ENCODE measurements at places on chromosomes 13 and 19.

GRCh38 chr19:56538761-56539263 is at the start of gene ZFP28:
TSS of gene ZFP28 (plus strand) at chr19:56538948. CDS start at chr19:56539019, 71 bp downstream.
- DNase-seq: no peak

GRCh38 chr13:85095418-85096272 is 703.6 kb downstream of the SLITRK6 start:
- DNase-seq: no peak

DNA sequence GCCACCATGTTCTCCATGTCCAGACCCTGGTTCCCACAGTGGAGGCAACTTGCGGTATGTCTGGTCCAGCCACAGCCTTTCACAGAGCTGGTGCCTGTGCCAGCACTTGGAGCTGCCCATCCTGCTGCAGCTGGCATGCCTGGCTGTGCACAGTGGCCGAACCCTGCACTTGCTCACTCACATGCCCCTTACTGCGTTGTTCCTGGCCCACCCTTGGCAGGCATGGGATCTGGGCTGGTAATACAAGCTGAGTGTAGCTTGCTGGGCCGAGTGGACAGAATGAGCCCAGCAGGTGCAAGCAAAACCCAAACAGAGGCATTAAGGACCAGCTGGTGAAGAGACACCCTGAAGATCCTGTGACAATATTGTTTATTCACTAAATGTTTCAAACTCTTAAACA is 583.9 kb upstream of the SLITRK6 start:
- DNase-seq: no peak

- DNase-seq: no peak
Observed at GRCh38 chr13:78603240-78603957, at the start of gene POU4F1. TSS of gene POU4F1 (minus strand) at chr13:78603552. CDS start at chr13:78603326, 226 bp downstream.

GRCh38 chr19:43290568-43291359 is 21.4 kb upstream of the PSG9 start:
- DNase-seq: no peak

DNA sequence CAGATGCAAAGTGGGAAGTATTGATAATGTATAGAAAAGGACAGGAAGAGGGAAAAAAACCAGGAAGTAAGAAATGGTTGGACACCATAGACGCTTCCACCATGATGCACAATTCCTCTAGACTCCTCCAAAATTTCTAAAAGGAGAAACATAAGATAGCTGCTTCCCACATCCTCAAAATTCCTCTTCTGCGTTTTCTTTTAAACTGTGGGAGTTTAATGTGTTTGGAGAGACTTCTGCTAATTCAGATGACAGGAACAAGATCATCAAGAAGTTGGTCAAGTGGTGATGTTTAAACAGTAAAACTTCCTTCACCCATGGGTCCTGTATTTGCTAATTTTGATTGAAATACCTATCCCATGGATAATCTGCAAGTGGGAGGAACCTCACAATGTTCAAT is 130.2 kb downstream of the IRS2 start:
- no peak for DNase-seq

DNA sequence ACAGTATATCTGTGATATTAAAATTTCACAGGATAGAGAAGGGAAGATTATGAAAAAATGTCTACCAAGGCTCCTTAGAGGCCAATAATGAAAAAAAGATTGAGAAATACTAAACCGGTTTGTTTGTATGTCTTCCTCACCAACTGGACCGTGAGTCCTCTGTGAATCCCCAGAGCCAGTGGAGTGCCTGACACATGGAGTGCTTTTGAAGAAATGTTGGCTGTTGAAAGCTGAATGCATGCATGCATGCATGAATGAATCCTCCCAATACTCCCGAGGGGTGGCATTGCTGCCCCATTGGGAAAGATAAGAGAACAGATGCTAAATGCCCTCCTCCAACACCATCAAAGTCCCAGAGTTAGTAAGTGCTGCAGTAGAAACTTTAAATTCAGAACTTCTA is 152.7 kb upstream of the SERP2 start:
- no peak for DNase-seq

DNA sequence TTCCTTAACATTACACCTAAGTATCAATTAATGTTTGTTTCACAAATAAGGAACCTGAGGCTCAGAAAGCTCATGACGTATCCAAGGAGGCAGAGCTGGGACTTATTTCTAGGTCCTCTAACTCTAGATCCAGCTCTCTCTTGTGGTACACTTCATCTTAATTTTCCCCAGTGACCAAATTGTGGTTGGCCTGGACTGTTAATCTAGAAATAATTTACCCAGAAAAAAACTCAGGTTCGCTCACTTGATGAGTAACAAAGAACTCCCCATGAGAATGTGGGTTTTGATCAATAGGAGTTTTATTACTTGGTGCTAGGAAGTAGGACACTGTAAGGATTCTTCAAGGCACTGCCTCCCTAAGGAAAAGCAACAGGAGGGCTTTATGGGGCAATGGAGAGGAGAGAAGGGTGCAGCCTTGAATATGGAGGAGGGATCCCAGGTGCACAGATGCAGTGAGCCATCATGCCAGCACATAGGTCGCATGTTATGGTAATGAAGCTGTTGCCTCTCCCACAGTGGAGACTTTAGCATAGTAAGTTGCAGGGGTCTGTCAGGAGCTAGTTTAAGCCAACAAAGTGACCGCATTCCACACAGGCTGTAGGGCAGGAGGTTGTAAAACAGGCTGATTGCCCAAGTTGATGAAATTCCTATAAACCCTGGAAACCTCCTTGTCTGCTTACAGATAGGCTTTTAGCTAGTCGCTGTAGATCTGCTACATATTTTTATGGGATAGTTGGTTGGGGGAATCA is 14.7 kb downstream of the RAP2A start:
- DNase-seq: no peak

GRCh38 chr19:48659768-48660167 is 13.0 kb downstream of the NTN5 start:
- DNase-seq: no peak

GRCh38 chr13:91726671-91727070 is 328.2 kb downstream of the GPC5 start:
- DNase-seq: no peak

- DNase-seq: no peak
Observed at GRCh38 chr13:31172001-31172400, 10.3 kb upstream of the HSPH1 start.

- no peak for DNase-seq
Observed at GRCh38 chr19:6326815-6327214, 6.6 kb downstream of the ACER1 start.

- DNase-seq: no peak
Observed at GRCh38 chr13:52713894-52714293, 25.7 kb downstream of the CNMD start.

DNA sequence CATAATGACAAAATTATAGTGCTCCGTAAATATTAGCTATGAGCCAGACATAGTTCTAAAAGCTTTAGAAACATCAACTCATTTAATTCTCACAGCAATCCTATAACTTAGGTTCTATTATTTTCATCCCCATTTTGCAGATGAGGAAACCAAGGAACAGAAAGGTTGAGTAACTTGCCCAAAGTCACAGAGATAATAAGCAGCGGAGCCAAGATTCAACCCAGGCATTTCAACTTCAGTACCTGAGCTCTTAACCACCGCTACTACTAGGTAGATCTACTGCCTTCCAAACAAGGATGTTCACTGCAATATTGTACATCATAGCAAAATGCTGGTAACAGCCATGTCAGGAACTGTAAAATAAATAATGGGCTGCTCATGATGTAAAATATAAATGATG is 39.9 kb downstream of the ELF1 start:
- DNase-seq: no peak

GRCh38 chr13:47747901-47748300 is 253.2 kb downstream of the SUCLA2 start:
- no peak for DNase-seq

- no peak for DNase-seq
Observed at GRCh38 chr19:1163283-1163933, 10.7 kb downstream of the SBNO2 start.

DNA sequence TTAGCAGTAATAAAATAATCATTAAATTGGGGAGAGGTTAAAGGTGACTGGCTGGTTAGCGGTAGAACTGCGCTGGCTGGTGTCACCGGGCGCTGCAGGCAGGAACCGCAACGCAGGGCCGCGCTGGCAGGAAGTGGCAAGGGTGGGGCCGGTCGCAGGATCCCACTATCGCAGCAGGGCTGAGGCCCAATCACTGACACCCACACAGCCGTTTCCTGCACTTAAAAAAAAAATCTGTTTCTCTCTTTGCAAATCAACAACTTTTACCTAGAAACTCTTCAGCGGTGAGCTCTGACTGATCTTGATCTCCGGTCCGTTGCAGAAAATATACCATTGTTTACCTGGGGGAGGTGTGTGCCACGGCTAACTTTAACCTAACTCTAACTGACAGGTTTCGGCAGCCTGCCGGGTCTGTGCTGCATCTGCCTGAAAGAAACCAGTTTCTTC is 46.9 kb downstream of the KLF2 start:
- DNase-seq: no peak

- no peak for DNase-seq
Observed at GRCh38 chr13:60016229-60016628, 147.5 kb downstream of the DIAPH3 start.

- DNase-seq: no peak
Observed at GRCh38 chr19:16899566-16900075, 10.8 kb downstream of the F2RL3 start.

- DNase-seq: no peak
Observed at GRCh38 chr13:60001889-60002288, 161.8 kb downstream of the DIAPH3 start.

DNA sequence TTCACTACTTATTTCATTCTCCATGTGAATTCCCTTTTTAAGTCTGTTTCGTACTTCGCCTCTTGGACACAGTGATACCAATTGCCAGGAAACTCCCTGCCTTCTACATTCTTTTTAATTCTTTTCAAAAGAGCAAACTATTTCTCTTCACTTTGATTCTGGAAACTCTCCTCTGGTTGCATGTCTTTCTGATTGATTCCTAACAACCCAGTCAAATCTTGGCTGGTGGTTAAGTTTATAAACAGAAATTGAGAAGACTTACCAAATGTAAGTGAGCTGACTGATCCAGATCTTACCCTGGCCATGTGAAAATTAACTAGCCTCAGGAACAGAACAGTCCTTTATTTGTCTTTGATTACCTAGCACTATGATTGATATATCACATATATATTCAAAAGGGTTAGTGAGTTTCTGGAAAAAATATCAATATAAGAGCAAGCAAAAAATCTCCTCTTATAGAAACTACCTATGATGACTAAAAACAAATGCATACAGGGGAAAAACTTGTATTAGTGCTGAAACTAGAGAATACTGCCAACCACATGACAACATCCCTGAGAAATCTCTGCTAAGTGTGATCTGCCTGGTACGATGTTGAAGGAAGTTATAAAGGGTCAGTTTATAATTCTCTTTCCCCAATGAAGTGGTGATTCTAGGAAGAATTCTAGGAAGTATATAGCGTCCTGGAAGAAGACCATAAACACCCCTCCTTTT is 152.6 kb upstream of the HTR2A start:
- DNase-seq: no peak

GRCh38 chr19:9565900-9566705 is 18.2 kb downstream of the ZNF121 start:
- DNase-seq: no peak

DNA sequence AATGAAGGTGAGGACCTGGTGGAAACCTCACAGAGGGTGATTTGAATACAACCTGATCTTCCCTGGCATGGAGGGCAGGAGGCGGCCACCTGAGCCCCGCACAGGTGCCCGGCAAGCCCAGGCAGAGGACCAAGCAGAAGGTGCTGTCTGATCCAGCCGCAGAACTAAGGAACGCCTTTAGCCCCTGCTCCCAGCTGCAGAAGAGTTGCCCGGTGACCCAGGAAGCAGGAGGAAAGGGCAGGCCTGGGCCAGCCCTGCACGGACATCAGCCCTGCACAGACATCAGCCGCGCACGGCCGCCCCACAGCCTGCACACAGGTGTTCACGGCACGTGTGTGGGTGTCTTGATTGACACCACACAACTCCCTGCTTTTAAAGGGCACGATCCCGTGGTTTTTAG is 43.1 kb downstream of the RASA3 start:
- no peak for DNase-seq

- no peak for DNase-seq
Observed at GRCh38 chr19:53898166-53898565, 10.9 kb upstream of the CACNG7 start.

GRCh38 chr13:35512271-35512920 is 35.9 kb upstream of the MAB21L1 start:
- peak; percentile 42 for DNase-seq

GRCh38 chr13:44576351-44577235 is 463 bp upstream of the TSC22D1 start:
- DNase-seq: no peak

DNA sequence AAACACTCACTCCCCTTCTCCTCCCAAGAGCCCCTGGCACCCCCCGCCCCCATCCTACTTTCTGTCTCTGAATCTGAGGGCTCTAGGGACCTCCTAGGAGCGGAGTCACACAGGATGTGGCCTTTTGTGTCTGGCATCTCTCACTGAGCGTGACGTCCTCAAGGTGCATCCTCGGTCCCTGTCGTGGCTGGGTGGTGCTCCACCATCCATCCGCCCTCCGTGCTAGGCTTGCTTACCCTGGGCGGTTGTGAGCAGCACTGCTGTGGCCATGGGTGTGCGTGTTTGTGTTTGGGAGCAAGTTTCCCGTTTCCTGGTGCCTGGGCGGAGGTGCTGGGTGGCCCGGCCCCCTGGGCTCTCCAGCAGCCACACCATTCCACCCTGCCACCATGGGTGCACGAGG is 12.2 kb downstream of the PLEKHJ1 start:
- no peak for DNase-seq

- DNase-seq: no peak
Observed at GRCh38 chr13:100883453-100883852, 208.9 kb upstream of the TMTC4 start.

DNA sequence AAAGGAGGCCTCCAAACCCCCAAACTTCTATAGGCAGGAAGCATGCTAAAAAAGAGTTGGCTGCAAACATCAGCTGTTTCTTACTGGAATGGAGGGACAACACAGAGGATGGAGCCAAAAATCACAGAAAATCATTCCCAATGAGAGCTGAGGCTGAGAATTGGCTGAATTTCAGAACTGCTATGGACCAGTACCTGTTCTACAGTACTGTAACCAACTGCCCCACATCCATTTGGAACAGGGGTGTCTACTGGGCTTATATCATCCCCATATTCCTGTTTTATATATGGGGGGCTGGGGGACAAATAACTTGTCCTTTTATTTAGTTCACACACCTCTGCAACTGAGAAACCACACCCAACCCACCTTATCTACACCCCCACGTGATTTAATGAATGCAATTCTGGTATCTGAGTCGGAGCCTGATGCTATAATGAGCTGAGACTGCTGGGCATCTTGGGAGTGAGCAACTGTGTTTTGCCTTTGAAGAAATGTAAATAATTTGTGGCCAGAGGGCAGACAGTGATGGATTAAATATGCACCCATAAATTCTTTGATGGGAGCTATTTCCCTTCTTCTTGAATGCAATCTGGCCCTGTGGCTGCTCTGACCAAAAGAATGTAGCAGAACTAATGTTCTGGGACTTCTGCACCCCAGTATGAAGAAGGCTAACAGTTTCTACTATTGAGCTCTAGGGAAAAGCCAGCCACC is 82.6 kb downstream of the TBC1D4 start:
- no peak for DNase-seq
